Stimulated activated CD8-positive, alpha-beta memory T cell treated with anti-CD3 and anti-CD28 coated beads, Interleukin-15, amount 100 ng/mL, for 4 hours (primary cell): ENCODE measurements at places on chromosomes 12 and 14.
A peak's percentile ranks its signal among the peaks of the same experiment; 100 is the strongest.

DNA sequence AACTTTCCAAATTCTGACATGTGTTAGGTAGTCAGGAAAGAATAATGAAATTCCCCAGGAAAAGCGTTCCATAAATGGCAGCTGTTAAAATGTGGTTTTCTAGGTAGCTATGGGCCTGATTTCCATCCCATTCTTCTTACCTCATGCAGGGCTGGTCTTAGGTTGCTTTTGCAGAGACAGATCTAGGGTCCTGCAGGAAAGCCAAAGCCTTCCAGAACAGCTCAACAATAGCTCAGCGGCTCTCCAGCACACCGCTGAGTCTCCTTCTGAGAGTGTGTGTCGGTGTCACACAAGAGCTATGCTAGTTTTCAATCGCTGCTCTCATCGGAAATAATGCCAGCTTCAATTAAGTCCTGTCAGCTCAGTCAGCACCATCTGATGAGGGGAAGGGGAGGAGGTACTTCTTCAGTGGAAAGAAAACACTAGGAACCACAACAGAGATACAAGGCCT, 106.7 kb downstream of the TMEM30B start:
- no peak for DNase-seq

- DNase-seq, result no peak
Measured at GRCh38 chr12:106586803-106587684, 4.2 kb downstream of the RFX4 start.

GRCh38 chr14:74490486-74490885, 2.6 kb downstream of the NPC2 start:
- no peak for DNase-seq

DNA sequence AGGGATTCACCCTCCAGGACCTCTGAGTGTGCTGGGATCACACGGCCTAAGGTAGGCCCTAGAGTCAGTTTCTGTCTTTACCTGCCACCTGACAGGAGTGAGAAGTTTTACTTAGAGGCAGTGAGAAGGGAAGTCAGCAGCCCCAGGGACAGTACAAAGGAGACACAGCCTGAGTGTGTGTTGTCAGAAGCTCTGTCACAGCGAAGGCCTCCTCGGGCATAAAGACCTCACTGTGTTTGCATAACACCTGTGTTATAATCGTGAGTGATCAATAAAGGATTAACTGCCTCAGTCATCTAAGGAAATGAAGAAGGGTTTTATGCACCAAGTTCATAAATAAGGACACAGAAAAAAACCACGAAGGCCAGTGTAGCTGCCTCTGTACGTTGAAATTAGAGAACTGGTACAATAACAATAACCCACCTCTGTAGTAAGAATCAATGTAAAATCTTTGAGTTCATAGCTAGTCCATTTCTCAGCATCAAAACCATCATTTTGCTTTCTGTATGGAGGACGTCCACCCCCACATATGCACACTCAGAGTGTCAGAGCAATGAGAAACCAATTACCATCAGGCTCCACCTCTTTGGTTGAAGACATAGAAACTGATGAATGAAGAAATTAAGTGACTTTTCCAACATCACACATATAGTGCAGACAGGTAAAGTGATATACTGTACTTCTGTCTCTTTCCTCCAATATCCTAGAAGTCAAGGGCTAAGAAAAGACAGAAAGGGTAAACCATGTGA, 159.3 kb downstream of the DAD1 start:
- no peak for DNase-seq

- no peak for DNase-seq
Measured at GRCh38 chr12:6280053-6280469, 30.4 kb upstream of the PLEKHG6 start.

GRCh38 chr14:64704143-64704742, at the start of gene PLEKHG3:
Gene PLEKHG3 (plus strand): TSS chr14:64704424. CDS start chr14:64727632, 23,208 bp downstream.
- no peak for DNase-seq

GRCh38 chr14:89688507-89689211, 265.9 kb downstream of the EFCAB11 start:
- no peak for DNase-seq

DNA sequence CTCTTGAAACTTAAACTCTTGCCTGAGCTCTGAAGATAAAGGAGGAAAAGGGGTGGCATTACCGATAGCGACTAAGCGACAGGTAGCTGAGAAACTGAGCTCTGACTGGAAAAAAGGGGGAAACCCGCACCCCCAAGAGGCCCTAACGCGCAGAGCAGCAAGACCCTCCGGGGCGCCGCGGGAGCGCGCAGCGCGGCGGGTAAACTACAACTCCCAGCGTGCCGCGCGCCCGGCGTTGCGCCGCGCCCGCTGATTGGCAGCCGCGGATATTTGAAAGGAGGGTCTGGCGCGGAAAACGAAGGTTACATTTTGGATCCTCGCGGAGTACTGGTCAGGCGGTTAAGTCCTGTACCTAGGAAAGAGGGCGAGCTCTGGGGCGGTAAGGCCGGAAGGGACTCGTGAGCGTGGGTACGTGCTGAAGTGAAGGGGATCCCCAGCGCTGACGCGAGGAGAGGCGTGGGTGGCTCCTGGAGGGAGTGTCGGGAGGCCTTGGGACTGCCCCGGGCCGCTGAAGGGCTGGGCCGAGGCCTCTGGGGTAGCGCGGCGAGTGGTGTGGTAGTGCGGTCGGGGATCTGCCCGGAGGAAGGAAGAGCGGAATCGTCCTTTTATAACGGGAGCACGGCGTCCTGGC, at the start of gene ESPL1:
Gene ESPL1 (plus strand): TSS at position 301 of the 631 bp plus-strand sequence. CDS start 468 bp downstream, outside the sequence.
- peak; percentile 73 for DNase-seq
